Colonic mucosa (tissue), 4 donors: ENCODE measurements at places on chromosomes 2 and 18. TPM values are rescaled to one million over a fixed set of nuclear protein-coding genes. Genes with fewer than 3 reads are reported as not detected.

UGT1A4 gene
- total RNA-seq = 0.93 TPM

CCDC150 gene
- total RNA-seq = 3.8 TPM

DNA sequence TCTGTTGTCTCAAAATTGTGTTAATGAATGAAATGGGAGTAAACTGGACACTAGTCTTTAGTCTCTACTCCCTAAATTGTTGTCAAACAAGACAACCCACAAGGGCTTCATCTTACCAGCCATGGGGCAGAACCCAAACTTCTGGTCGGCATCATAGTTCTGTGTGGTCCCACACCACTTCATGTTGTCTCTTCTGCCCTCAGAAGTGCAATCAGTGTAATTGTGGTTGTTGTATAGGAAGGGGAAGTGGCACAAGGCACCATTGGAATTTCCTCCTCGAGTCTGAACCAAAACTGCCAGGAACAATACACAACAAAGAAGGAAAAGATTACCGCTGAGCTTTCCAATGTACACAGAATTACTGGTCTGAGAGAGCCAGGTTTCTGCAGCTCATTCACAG, 12.6 kb downstream of the FN1 start:
- DNase-seq = no peak

GRCh38 chr2:222514901-222515300, 90.6 kb downstream of the SGPP2 start:
- no peak for DNase-seq

GRCh38 chr2:7691961-7692656, 774.9 kb downstream of the RNF144A start:
- no peak for DNase-seq

- DNase-seq = no peak
Measured at GRCh38 chr2:28702415-28702861, 49.2 kb upstream of the PPP1CB start.

GRCh38 chr2:160321006-160321405, 120.9 kb upstream of the ITGB6 start:
- DNase-seq = peak; percentile 48

DNA sequence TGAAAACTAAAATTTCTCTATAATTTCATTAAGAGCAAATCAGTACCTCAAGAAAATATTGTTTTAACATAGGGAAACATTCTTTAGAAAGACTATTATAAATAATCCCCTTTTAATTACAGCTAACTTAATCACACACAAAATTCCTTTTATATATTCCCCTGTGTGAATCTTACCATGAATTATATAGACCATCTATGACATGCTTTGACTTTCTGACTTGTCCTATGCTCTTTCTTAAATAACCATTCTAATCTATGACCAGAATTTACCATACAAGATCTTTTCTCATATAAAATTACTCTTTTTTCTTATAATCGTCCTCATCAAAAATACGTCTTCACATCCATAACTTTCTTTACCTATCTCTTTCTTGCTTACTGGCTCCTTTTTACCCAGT, 824.2 kb upstream of the FAM98A start:
- no peak for DNase-seq

- DNase-seq = no peak
Measured at GRCh38 chr2:216761809-216762208, 66.5 kb upstream of the IGFBP5 start.

GRCh38 chr18:22563164-22563583, 145.5 kb upstream of the CTAGE1 start:
- DNase-seq = peak; percentile 55

DNA sequence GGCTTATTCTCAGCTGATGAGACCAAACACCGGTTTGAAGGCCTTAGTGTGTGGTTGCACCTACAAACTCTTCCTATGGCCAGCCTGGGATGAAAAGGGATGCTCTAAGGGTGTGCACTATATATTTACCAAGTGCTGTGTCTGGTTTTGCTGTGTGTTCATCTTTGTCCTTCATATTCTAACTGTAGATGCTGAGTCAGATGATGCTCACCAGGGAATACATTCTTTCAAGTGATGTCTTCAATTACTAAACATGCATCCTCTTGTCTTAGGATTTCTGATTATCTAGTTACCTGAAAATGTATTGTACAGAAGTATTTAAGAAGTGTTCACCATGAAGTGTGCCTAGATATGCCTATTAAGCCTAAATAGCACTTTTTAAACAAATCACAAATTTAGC, 1111.6 kb upstream of the ZEB2 start:
- no peak for DNase-seq

GRCh38 chr2:234747032-234747431, 204.8 kb upstream of the SH3BP4 start:
- no peak for DNase-seq
